ENCODE measurements at places on chromosomes 16 and 17.

GRCh38 chr16:70788668-70789594 lies 12.0 kb downstream of the VAC14 start:
- peak; percentile 56 for DNase-seq

DNA sequence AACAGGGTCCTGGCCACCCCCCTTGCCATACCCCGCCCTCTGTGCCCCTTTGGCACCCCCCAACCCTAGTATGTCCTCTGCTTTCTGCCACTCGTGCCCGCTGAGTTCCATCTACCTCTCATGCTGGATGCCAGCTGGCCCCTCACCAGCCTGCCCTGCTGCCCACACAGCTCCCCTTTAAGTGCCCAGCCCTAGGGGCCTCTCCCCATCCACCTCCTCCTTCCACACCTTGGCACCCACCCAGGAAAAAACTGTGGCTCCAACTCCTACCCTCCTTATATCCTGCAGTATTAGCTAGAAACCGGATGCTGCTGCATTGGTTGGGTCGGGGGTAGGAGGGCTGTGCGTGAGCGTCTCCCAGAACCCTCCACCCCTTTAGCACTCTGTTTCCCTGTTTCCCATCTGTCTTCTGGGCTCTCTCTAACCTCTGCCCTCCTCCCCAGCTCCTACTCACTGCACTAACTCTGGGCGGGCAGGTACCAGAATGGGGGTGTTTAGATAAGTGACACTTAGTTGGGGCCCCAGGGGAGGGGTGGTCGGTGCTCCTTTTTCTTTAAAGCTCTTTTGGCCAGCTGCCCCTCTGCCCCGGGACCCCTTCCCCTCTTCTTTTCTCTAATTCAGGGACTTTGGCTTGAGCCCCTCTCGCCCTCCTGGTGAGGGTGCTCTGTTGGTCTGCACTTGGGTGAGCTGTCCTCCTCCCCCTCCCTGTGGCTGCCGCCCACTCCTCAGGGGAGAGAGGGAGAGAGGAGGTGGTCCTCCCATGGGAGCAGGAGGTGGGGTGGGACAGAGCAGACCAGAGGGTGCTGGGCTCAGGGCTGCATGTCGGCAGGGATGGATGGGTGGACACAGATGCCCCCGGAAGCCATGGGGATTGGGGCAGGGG lies 9.9 kb downstream of the NR1D1 start:
- no peak for DNase-seq

DNA sequence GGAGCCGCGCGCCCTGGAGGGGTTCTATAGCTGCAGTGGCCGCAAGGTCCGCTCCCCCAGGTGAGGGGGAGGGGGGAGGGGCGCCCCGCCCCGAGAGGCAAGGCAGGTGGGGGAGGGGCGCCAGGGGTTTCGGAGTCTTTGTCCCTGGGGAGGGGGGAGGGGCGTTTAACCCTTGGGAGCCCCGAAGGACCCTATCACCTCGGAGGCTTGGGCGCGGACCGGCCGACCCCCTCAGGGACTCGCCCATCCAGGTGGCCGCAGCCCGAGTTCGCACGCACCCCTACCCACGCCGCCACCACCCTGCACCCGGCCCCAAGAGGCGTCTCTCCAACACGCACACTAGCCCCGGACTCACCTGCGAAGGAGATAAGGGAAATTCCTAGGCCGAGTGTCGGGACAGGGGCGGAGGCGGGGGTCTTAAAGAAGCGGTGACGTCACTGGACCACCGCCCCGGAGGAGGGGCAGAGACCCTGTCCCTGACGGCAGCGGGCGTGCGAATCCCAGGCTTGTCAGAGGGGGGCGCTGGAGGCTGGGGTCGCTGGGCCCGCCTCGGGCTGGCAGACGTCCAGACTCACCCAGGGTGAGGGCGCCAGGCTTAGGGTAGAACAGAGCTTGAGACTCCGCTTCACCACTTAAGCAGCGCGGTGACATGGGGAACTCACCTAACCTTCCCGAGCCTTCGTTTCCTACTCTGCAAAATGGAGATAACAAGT lies at the start of gene CLDN6:
TSS of gene CLDN6 (minus strand) at position 390 of the 713 bp plus-strand sequence. CDS start 2,162 bp downstream, outside the sequence.
- DNase-seq: no peak

- DNase-seq: no peak
These were observed 18.3 kb downstream of the CPNE7 start for GRCh38 chr16:89593841-89594240.

- DNase-seq: no peak
These were observed 20.9 kb downstream of the RHBDL3 start for GRCh38 chr17:32286518-32286900.

DNA sequence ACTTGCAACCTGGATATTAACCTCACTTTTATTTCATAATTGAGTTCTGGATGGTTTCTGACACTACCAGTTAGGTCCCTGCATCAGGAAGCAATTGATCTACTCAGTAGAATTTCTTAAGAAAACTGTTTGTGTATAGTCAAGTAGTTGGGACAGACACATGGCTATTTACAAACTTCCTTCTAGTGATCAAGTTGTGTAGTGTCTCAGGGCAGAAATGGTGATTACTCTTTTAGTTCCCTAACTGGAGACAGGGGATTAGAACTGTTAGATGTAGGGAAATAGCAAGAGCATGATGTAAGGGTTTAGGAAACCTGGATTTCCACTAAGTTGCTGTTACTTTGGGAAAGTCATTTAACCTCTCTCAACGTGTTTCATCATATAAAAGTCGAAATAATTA lies 30.4 kb downstream of the TMEM100 start:
- DNase-seq: no peak

All from cerebellar cortex (tissue), 1 donor.